ENCODE measurements at places on chromosomes 2 and 18.

DNA sequence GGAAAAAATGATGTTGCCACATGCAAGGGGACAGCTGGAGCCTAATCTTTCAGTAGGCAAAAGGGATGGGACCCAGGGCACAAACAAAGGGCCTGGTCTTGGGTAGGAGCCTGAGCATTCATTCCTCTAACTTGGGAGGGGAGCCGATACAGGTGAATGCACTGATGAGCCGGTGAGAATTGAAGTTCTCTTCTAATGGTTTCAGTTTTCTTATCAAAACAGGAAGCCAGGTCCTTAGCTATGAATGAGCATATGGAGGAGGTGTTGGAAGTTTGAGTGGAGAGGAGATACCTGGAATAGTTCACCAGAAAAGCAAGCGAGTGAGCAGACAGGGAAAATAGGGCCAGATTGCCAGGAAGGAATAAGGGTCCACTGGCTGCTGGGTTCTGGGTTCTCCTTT is 10.1 kb downstream of the DPP4 start:
- DNase-seq, result no peak

DNA sequence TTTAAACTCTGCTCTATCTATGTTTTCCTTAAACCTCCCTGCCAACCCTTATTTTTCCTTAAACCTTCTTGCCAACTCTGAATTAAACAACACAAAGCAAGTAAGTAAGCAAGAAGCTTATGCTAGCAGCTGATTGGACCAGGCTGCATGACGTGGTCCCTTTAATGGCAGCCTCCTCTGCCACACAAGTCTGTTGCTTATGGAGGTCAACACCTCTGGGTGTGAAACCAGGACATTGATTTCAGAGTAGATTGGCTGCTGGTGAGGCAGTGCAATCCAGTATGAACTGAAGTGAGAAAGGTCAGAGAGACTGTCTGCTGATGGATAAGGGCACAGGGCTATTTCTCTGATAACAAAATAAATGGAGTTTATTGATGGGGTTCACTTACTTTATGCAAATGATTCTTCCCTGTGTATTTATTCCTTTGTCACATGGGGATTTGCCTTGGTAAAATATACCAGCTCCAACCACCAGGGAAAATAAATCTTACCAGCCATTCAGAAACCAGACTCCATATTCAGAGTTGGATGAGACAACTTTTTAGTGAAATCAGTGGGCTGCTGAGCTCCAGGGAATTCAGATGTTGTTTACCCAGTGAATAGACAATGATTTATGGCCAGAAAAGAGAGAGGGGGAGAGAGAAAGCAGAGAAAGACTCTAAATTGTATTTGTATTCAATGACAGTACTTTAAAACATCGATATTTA is 112.2 kb upstream of the NCKAP5 start:
- DNase-seq, result no peak

- DNase-seq, result no peak
Measured at GRCh38 chr2:64799592-64800252, 146.0 kb upstream of the SERTAD2 start.

GRCh38 chr2:213246497-213247281 is 37.6 kb upstream of the SPAG16 start:
- DNase-seq, result no peak

- no peak for DNase-seq
Measured at GRCh38 chr2:3302751-3303582, 74.7 kb downstream of the EIPR1 start.

- no peak for DNase-seq
Measured at GRCh38 chr2:74935975-74936391, 22.5 kb upstream of the POLE4 start.

DNA sequence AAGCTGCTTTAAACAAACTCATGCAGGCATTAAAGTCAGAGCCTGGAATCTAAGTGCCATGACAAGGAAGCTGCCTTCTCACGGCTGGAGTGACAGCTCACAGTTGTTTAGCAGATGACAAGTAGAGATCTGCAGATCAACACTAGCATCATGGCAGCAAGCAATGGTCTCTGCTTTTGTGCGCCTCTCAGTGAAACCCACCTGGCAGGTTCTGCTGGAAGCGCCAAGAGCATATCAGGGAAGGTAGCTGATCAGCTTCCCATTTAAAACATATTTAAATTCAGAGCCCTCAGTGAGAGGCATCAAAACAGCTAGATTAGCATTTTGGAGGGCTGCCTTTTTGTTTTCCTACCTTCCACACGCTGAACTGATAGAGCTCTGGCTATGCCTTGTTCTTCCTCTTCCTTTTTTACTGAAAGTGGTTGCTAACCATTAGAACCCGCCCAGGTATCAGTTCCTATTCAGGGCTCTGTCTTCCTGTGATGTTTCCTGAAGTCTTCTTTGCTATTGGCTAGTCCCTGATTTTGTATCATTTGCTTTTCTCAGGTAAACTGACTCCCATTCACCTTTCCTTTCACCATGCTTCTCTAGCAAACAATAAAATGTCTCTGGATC is 70.8 kb downstream of the TMEM200C start:
- no peak for DNase-seq

DNA sequence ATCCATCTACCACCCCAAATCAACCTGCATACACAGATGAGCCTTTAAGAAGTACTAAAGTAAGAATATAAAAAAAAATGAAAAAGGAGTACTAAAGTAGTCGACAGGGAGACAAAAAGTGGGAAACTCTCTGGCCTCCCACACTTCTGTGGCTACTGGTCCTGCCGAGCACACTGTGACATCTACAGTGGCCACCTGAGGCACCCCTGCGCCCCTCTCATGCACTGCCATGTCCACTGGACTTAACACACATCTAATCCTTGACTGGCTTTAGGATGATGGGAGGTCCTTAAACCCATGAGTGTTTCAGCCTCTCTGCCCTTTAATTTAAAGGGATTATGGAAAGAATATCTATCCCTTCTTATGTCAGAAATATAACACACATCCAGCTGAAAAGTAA is 71.2 kb downstream of the MREG start:
- DNase-seq, result no peak

DNA sequence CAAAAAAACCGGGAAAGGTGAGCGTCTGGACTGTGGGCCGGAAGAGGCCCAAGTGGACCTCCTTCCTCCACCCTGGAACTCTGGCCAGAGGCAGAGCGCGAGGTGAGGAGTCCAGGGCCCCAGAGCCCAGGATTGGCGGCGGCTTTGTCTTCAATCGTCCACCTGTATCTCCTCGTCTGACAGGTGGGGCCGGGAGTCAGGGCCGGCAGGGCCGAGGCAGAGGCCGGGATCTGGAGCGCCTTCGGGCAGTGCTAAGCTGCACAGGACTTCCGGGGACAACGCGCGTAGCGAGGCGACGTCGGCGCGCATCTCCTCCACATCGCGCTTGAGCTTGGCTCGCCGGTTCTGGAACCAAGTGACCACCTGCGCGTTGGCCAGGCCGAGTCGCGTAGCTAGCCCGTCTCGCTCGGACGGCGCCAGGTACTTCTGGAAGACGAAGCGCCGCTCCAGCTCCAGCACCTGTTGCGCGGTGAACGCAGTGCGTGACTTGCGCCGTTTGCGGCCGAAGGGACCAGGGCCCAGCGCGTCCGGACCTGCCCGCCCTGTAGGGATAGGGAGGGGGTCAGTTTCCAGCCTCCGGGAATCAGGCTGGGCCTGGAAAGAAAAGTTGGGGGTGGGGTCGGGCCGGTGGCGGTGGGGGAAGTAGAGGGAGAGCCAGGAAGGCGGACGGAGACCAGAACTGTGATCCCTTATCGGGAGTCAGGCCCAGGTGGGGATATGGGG is 1.5 kb downstream of the LBX2 start:
- DNase-seq, result no peak

- no peak for DNase-seq
Measured at GRCh38 chr2:140234116-140234515, 1453.9 kb upstream of the NXPH2 start.

DNA sequence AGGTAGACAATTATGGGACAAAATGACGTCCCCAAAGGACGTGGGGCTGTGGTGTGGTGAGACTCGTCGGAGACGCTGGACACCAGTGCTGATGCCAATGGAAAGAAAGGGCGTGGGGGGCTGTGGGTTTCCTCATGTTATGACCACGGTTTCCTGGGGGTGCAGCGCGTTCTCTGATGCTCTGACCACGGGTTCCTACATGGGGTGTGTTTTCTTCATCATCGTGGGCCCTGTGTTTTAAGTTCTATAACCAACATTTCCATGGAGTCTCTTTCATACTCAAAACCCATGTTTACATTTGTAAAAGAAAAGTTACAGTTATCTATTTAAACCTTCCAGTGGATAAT is 141.6 kb downstream of the RTP5 start:
- DNase-seq, result no peak

DNA sequence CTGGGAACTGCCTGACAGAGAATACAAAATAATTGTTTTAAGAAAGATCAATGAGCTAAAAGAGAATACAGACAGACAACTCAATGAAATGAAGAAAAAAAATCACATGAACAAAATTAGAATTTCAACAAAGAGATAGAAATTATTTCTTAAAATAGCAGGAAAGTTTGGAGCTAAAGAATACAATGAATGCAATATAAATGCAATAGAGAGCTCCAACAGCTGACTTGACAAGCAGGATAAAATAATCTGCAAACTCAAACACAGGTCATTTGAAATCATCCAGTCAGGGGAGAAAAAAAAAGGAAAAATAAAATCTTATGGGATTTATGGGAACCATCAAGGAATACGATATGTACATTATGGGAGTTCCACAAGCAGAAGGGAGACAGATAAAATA is 902.7 kb upstream of the ZEB2 start:
- no peak for DNase-seq

DNA sequence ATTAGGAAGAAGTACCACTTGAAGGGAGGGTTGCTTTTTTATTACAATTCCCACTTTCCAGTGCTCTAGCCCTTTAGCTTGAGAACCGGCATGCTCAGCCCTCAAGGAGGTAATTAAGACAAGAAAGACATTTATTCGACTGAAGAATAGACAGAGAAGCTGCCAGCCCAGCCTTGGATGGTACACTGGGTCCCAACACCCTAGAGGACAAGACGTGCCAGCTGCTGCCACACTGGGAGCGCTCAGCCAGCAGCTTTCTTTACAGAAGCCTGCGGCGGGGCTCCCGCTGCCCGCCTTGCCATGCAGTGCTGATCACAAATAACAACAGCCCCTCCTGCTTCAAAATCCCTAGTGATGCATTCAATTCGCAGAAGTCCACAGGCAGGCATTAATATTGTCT is 746.3 kb upstream of the RAB6C start:
- DNase-seq, result no peak

DNA sequence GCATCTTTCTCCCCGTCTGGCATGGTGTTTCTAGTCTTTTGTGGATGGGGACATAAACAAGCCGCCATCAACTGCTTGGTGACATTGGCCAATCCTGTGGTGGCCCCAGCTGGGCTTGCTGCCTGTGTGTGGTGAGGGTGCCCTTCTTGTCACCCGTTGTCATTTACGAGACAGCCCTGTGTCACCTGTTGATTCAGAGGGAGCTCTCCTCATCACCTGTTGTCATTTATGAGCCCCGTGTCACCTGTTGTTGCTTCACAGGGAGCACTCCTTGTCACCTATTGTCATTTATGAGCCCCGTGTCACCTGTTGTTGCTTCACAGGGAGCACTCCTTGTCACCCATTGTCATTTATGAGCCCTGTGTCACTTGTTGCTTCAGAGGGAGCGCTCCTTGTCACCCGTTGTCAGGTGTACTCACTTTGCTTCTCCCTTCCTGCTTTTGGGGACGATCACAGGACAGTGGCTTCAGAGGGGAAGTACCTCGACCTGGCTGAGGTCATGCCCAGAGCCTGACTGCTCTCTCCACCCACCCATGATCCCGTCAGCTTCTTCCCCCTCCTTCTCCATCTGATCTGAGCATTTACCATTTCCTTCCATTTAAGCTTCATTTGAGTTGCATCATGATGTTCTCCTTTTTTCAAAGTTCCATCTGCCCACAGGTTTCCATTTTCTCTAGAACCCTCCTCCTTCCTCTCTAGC is 29.1 kb downstream of the HPCAL1 start:
- DNase-seq, result peak; percentile 48

- DNase-seq, result no peak
Measured at GRCh38 chr2:188444106-188444835, 152.6 kb downstream of the GULP1 start.

DNA sequence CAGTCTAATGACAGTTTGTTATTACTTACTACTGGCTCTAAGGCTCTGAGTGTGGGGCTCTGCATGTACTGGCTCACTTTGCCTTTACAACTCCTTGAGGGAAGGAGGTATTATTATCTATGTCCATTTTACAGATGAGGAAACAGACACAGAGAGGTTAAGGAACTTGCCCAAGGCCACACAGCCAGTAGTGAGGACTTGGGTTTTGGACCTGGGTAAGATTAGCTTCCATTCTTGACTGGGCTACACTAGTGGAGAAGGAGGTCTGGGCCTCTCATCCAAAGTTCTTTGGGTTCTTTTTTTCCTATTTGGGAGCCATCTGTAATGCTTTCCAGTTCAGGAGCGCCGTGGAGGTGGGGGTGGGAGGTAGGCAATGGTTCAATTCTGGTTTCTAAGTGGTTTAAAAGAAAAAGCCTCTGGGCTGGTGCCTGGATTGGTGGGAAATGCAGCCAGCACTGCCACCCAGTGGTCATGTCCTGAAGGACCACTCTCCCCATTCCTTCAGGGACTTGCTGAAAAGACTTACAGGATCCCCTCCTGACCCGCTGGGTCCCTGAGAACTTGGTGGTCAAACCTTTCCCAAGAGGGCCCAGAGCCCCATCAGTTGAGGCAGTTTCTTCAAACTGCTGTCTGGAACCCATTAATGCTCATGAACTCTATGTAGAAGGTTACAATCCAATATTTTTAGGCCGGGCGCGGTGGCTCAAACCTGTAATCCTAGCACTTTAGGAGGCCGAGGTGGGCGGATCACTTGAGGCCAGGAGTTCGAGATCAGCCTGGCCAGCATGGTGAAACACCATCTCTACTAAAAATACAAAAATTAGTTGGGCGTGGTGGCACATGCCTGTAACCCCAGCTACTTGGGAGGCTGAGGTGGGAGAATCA is 38.6 kb upstream of the NOTO start:
- no peak for DNase-seq

- no peak for DNase-seq
Measured at GRCh38 chr2:148531235-148531634, 113.3 kb upstream of the EPC2 start.

Measured in GM12891 (cell line).